T-cell (primary cell): ENCODE measurements at places on chromosomes 12 and 14.

DNA sequence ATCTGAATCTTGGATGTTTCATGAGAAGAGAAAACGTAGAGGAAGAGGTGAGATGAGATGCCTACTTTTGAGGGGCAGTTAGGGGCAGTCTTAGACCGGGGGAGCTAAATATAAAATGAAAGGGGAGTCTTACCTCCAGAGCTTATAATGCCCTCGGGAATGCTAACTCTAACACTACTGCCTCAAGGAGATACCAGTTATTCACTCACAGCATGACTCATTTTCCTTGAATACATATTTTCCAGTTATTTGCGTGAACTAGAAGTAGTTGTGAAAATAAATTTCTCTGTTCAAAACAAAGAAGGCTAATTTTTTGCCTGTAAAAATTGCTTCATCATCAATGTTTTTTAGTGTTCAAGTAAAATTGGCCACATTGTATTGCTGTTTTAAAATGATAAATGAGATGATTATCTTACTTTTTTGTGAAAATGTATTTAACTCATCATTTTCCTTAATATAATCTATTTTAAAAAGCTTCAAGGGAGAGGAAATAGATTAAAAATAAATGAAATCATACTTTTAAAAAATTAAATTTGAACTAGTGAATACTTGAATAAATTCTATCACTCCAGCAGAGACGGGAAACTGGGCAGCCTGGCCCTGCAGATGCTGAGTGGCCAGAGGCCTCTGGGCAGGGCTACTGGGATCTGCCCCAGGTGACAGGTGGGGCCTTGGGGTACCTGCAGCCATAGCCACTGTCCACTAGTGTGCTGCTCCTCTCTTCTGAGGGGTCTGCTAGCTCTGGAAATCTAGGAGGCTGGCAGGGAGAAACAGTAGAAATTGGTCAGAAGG, 339.3 kb downstream of the EGLN3 start:
- no peak for DNase-seq

DNA sequence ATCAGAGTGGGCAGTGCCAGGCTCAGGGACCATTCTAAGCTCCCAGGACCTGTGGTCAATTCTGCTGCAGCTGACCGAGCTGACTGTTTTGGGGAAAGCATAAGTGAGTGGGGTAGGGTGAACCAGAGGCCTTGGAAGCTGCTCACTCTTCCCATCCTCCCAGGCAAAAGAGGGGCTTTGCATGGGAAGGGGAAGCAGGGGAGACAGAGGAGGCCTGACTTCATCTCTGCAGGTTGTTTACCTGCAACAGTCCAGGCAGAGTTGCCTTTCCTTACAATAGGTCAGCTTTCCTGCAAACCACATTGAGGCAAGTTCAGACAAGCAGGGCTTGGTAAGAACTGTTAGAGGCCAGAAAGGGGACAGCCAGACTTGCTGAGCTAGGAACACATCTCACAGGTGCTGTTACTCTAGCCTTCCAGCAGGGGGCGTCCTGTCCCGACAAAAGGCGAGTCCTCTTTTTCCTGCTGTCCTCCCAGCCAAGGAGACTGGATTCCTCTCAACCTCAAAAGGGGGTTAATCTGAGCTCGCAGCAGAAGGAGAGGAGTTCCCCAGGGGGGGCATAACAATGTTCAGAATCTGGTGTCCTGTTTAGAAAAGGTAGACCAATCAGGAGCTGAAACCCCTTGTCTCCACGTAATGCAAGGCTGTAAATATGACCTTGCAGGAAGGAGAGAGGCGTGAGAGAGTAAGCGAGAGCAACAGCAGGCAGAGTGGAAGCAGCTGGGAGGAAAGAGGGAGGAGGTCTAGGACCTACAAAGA, 4.3 kb upstream of the DHRS2 start:
- DNase-seq, result peak; percentile 51

DNA sequence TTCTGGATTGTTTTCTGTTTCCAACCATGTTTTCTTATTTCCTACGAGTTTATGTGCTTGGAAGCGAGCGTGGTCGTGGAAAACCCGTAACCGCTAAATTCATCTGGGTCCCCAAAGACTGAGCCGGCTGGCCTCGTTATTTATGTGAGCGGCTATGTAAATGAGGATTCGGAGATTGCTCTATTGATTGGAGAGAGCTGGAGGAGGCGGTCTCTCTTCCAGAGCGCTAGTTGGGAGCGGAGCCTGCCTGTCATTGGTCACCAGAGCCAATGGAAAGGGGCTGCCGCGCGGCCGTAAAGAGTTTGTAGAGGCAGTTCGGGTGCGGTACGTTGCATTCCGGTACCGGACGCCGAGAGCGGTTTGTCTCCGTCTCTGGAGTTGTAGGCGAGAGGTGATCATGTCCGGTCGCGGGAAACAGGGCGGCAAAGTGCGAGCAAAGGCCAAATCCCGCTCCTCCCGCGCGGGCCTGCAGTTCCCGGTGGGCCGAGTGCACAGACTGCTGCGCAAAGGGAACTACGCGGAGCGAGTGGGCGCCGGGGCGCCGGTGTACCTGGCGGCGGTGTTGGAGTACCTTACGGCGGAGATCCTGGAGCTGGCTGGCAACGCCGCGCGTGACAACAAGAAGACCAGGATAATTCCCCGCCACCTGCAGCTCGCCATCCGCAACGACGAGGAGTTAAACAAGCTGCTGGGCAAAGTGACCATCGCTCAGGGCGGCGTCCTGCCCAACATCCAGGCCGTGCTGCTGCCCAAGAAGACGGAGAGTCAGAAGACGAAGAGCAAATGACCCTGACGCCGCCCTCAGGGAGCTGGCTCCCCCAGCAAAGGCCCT, 29.0 kb downstream of the WBP11 start:
- peak; percentile 92 for DNase-seq

GRCh38 chr12:6097411-6097810, 27.1 kb downstream of the VWF start:
- DNase-seq, result no peak

DNA sequence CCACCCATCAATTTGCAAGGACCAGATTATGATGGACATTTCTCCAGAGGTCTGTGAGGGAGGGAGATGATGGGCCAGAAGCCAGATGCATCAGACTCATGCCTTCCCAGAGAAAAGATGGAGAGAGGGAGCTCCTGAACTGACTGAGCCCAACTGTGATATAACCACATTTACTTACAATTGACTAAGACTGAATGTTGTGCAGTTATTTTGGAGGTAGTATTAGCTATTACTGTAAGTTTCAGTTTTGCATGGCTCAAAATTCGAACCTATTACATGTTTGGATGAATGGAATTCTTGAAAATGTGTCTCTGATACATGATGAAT, 211.1 kb upstream of the SFSWAP start:
- no peak for DNase-seq

- DNase-seq, result no peak
Measured at GRCh38 chr12:2842948-2843347, 8.1 kb upstream of the NRIP2 start.
